Cardiac muscle cell (in vitro differentiated cells and primary cell): ENCODE measurements at places on chromosomes 2 and 18. TPM values are rescaled to one million over a fixed set of nuclear protein-coding genes. Genes with fewer than 3 reads are reported as not detected.

The CFAP53 gene
- 0.56 and 3.9 TPM in 2 replicates for total RNA-seq

The SDC1 gene
- 13.3 and 13.5 TPM in 2 replicates for total RNA-seq

The NDC80 gene
- 4.3 and 23.2 TPM in 2 replicates for total RNA-seq

The GALNT5 gene
- total RNA-seq = 2.0 and 2.4 TPM in 2 replicates
